Smooth muscle cell of bladder (primary cell): ENCODE measurements at places on chromosomes 1 and 21. TPM values are rescaled to one million over a fixed set of nuclear protein-coding genes. Genes with fewer than 3 reads are reported as not detected.

The ANKRD35 gene
- total RNA-seq, result 1.9 and 2.0 TPM in 2 replicates

The SPRR2E gene
- total RNA-seq, result not detected in 2 replicates

The ARTN gene
- 0.14 and 0.18 TPM in 2 replicates for total RNA-seq

The LCE3D gene
- not detected in 2 replicates for total RNA-seq

The PLEKHA6 gene
- total RNA-seq, result 1.5 and 1.8 TPM in 2 replicates

The BARHL2 gene
- total RNA-seq, result not detected in 2 replicates

The B3GALT2 gene
- total RNA-seq, result 0.18 and 0.57 TPM in 2 replicates

The KCNA2 gene
- under 0.01 TPM in 1 of 2 replicates, not detected in the other for total RNA-seq

The S100A1 gene
- total RNA-seq, result not detected in 2 replicates

The CFHR1 gene
- total RNA-seq, result 1.8 TPM in 1 of 2 replicates, not detected in the other

The SV2A gene
- 14.1 and 18.3 TPM in 2 replicates for total RNA-seq

The VWA5B1 gene
- total RNA-seq, result not detected in 2 replicates

The POLR3GL gene
- 15.9 and 18.9 TPM in 2 replicates for total RNA-seq

The BRDT gene
- not detected in 2 replicates for total RNA-seq

The FLG2 gene
- under 0.01 TPM in 1 of 2 replicates, not detected in the other for total RNA-seq

The RHBDL2 gene
- total RNA-seq, result 0.37 and 0.71 TPM in 2 replicates

The KLHDC9 gene
- total RNA-seq, result 1.2 and 1.8 TPM in 2 replicates

The RGS16 gene
- 0.71 and 2.4 TPM in 2 replicates for total RNA-seq

The CD1B gene
- not detected in 2 replicates for total RNA-seq

The HTR6 gene
- total RNA-seq, result not detected in 2 replicates

The RORC gene
- under 0.01 TPM in 1 of 2 replicates, not detected in the other for total RNA-seq

The C1orf115 gene
- 0.46 and 0.71 TPM in 2 replicates for total RNA-seq

The CLEC20A gene
- not detected in 2 replicates for total RNA-seq

The FCGR3A gene
- not detected in 2 replicates for total RNA-seq

The COQ8A gene
- total RNA-seq, result 7.4 and 10.4 TPM in 2 replicates

The GPR153 gene
- total RNA-seq, result 3.0 and 4.9 TPM in 2 replicates

The CITED4 gene
- total RNA-seq, result 1.5 and 2.1 TPM in 2 replicates

The AMIGO1 gene
- 1.6 and 2.0 TPM in 2 replicates for total RNA-seq

The SOAT1 gene
- total RNA-seq, result 28.9 and 44.9 TPM in 2 replicates

The NT5C1A gene
- not detected in 2 replicates for total RNA-seq

The CYP4A11 gene
- not detected in 2 replicates for total RNA-seq

The TNFSF4 gene
- 1.4 and 2.8 TPM in 2 replicates for total RNA-seq

The CEP170 gene
- total RNA-seq, result 72.7 and 101 TPM in 2 replicates

The EPHA2 gene
- 7.0 and 11.7 TPM in 2 replicates for total RNA-seq

The BNIPL gene
- 0.14 and 0.18 TPM in 2 replicates for total RNA-seq

The PTPRC gene
- under 0.01 TPM in 1 of 2 replicates, not detected in the other for total RNA-seq

The CASQ2 gene
- total RNA-seq, result under 0.01 TPM in 2 replicates

The LCE5A gene
- total RNA-seq, result not detected in 2 replicates

The CYP4A22 gene
- not detected in 2 replicates for total RNA-seq

The LENEP gene
- 0.18 and 0.28 TPM in 2 replicates for total RNA-seq

The KRTAP11-1 gene
- not detected in 2 replicates for total RNA-seq

The MMEL1 gene
- total RNA-seq, result under 0.01 TPM in 1 of 2 replicates, not detected in the other

The ADORA1 gene
- 16.5 and 19.5 TPM in 2 replicates for total RNA-seq

The ABCG1 gene
- total RNA-seq, result 2.7 and 3.7 TPM in 2 replicates

The CCDC24 gene
- total RNA-seq, result 2.8 and 4.1 TPM in 2 replicates

The ABCA4 gene
- total RNA-seq, result 0.65 and 1.8 TPM in 2 replicates

The IFI16 gene
- total RNA-seq, result 55.8 and 71.6 TPM in 2 replicates

The FAM110D gene
- total RNA-seq, result not detected in 2 replicates

The BEND5 gene
- total RNA-seq, result 0.18 TPM in 1 of 2 replicates, not detected in the other

The TTLL7 gene
- 6.3 and 11.4 TPM in 2 replicates for total RNA-seq

The SLC26A9 gene
- total RNA-seq, result not detected in 2 replicates

The CLCNKB gene
- 0.09 and 0.14 TPM in 2 replicates for total RNA-seq

The CFAP74 gene
- not detected in 2 replicates for total RNA-seq

The TBX19 gene
- total RNA-seq, result 0.43 and 0.74 TPM in 2 replicates

The SLC35A3 gene
- 15.1 and 17.2 TPM in 2 replicates for total RNA-seq

The SYTL1 gene
- 0.14 and 0.18 TPM in 2 replicates for total RNA-seq

The CRYAA gene
- total RNA-seq, result not detected in 2 replicates
